Naive thymus-derived CD4-positive, alpha-beta T cell (primary cell): ENCODE measurements at places on chromosomes 2 and 18. TPM values are rescaled to one million over a fixed set of nuclear protein-coding genes. Genes with fewer than 3 reads are reported as not detected.

Gene CLEC4F
- total RNA-seq = not detected in 2 replicates

Gene CD28
- 113 TPM for total RNA-seq

Gene ADAM23
- total RNA-seq = 4.2 TPM

Gene TUBB8B
- total RNA-seq = not detected in 2 replicates

Gene FBXO36
- total RNA-seq = 1.4 TPM

Gene BMP10
- not detected for total RNA-seq

Gene CEP192
- 40.6 TPM for total RNA-seq

Gene STRADB
- total RNA-seq = 14.2 TPM

Gene AGBL5
- 7.6 TPM for total RNA-seq

Gene CPLX4
- total RNA-seq = not detected

- no peak for DNase-seq
Observed at GRCh38 chr2:2586068-2586776, 255.1 kb upstream of the MYT1L start.

- no peak for DNase-seq
Observed at GRCh38 chr2:239442192-239442591, 41.4 kb upstream of the HDAC4 start.

- no peak for DNase-seq
Observed at GRCh38 chr2:99851089-99851488, 291.3 kb downstream of the AFF3 start.

GRCh38 chr2:209525331-209525730, 101.5 kb downstream of the MAP2 start:
- DNase-seq = no peak

- DNase-seq = peak; percentile 56
Observed at GRCh38 chr2:42566025-42566424, 2.4 kb upstream of the MTA3 start.

- no peak for DNase-seq
Observed at GRCh38 chr2:9124231-9124741, 82.3 kb upstream of the ASAP2 start.

DNA sequence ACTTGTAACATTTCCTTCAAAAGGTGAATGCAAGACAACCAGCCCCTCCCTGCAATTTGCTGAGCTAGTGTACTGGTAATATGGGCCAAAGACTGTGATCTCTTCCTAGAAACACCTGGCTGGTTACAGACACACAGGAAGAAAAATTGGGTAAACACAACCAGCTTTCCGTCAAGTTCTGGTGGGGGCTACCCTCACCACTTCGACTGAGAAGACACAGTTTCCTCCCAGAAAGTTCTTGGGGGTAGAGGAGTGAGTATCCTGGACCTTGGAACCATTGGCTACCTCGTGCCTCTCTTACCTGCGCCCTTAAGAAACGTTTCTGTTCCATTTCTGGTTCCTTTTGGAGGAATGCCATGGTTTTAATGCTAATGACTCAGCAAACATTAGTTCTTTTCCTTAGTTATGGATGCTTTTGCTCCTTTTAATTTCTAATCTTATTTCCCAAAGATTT, 120.9 kb upstream of the DLX2 start:
- DNase-seq = peak; percentile 50

DNA sequence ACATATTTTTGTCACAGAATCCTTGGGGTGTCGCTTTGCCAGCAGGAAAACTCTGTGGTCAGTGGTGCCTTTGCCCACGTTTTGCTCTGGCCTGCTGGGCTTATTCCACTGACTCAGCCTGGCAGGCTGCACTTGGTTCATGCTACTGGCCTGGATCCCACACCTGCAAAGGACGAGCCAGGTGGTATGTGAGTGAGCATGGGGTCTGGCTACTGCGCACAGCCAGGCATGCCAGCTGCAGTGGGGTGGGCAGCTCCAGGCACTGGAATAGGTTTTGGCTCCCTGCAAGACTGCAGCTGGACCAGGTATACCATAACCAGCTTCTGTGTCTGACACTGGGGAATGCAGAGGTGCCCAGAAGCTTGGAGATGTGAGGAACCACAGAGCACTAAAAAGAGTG, 197.9 kb upstream of the VRK2 start:
- no peak for DNase-seq

- DNase-seq = no peak
Observed at GRCh38 chr2:129732630-129733026, 246.8 kb upstream of the RAB6C start.

DNA sequence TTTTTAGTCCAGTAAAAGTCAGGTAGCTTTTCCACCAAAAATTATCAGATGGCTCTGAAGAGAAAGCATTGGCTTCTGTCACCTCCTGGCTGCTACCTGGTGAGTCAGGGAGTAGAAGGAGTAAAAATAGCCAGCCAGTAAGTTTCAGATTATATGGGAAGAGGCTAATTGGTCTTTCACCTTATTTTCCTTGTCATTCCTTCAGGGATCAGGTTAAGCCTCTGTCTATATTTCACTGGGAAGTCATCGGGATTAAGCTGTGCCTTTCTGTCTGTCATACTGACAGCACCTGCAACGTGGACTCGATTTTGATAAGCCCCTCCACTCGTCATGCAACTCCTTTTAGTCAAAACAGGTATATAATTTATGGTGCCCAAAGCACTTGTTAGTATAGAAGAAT, 380.7 kb upstream of the CELF4 start:
- no peak for DNase-seq

DNA sequence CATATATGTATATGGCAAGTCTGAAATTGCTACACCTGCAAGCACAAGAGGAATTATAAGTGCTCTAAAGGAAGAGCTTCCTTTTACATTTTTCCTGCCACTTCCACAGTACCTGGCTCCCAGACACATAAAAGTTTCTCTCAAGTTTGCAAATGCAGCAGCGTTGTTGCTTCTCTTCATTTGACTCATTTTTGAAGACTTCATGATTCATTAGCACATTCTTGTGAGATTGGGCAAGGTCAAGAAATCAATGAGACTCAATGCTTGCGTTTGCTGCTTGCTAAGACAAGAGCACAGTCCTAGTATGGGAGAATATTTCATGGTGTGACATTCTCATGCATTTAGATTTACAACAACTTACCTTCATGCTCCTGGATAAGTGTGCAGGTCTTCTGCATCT, 42.6 kb upstream of the PDCL3 start:
- DNase-seq = no peak

DNA sequence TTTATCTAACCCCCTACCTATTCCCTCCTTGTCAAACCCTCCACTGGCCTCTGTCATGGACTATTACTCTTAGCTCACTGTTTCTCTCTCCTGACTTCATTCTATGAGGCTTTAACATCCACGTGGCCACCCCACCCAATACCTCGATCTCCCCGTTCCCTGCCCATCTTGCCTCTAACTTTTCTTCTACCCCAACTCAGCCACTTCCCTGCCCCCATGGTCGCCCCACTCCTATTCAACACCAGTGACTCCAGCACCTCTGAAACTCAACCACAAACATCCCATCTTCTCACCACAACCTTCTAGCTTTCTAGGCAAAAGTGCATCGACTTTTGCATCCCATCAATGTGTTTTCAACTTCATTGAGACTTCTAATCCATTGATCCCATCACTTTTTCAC, 94.2 kb upstream of the EPAS1 start:
- no peak for DNase-seq

DNA sequence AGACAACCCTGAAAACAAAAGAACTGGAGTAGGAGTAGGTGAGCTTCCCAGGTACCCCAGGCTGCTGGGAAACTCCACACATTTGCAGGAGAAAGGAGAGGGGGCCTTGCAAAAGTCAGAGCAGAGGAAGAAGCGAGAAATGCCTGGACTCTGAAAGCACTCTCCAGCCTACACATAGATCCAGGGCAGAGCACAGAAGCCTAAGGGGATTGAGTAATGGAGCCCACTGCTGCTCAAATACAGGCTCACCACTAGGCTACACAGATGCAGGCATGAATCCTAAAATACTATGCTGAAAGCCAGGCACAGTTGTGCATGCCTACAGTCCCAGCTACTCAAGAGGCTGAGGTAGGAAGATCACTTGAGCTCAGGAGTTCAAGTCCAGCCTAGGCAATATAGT, 33.4 kb downstream of the OSBPL1A start:
- DNase-seq = no peak

DNA sequence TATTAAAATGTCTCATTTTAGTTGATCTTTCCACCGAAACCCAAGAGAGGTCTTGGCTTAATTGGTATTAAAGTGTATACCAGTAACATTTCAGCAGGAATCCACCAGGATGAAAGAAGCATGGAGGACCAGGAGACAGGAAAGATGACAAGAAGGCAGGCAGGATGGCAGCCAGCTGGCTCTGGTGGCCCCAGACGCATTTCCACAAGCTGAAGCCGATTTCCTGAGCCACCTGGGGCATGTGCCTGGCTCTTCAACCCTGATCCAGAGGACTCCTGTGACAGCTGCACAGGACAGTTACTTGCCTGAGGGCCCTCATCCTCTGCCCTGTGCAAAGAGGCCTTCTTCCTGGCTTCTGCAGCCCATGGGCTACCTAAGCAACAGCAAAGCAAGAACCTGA, 56.9 kb upstream of the NFU1 start:
- DNase-seq = no peak

DNA sequence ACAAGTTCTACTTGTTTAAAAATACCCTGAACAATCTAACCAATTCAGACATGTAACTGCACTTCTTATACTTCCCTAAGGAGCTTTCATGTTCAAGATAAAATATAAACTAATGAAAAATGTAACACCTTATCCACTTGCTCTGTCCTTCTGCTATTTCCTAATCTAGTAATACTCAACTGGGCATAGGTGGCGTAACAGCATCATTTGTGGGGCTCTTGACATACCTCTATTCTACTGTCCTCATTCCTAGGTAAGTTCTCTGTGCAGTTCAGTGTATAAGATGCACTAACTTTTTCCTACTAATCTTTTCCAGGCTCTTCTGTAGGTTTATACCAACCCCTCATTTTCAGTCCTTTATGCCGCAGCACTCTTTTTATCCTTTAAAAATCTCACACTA, 36.7 kb downstream of the PRKD3 start:
- DNase-seq = no peak

DNA sequence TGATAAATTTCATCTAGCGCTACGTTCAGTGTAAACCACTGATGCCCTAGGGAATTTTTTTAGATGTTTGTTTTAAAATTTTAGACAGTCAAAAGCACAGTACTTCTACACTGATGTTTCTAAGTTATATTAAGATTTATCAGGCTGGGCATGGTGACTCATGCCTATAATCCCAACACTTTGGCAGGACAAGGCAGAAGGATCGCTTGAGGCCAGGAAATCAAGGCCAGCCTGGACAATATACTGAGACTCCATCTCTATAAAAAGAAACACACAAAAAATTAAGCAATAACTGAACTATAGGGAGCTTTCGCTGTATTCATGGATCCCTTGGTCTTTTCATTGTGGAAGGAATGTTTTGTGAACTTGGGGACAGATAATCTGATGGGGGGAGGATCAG, 50.6 kb upstream of the MAPRE2 start:
- no peak for DNase-seq

- DNase-seq = no peak
Observed at GRCh38 chr18:52992041-52992440, 652.0 kb downstream of the DCC start.

- DNase-seq = no peak
Observed at GRCh38 chr2:230295192-230295591, 31.8 kb upstream of the SP140L start.

- DNase-seq = no peak
Observed at GRCh38 chr2:134846213-134846612, 7.8 kb downstream of the ACMSD start.

DNA sequence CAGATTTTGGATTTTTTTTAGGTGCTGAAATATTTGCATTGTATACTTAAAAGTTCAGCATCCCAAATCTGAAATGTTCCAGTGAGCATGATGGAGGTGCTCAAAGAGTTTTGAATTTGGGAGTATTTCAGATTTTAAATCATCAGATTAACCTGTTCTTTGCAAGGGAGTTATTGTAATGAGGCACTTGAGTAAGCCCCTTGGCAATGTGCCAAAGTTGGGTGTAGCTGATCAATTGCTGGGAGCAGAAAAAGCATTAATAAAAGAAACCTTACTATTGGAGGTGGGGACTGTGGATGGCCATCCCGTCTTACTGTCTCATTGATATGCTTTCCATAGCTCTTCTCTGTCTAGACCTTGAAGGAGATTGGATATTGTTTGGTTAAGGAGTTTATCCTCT, 28.3 kb downstream of the MALT1 start:
- DNase-seq = no peak

DNA sequence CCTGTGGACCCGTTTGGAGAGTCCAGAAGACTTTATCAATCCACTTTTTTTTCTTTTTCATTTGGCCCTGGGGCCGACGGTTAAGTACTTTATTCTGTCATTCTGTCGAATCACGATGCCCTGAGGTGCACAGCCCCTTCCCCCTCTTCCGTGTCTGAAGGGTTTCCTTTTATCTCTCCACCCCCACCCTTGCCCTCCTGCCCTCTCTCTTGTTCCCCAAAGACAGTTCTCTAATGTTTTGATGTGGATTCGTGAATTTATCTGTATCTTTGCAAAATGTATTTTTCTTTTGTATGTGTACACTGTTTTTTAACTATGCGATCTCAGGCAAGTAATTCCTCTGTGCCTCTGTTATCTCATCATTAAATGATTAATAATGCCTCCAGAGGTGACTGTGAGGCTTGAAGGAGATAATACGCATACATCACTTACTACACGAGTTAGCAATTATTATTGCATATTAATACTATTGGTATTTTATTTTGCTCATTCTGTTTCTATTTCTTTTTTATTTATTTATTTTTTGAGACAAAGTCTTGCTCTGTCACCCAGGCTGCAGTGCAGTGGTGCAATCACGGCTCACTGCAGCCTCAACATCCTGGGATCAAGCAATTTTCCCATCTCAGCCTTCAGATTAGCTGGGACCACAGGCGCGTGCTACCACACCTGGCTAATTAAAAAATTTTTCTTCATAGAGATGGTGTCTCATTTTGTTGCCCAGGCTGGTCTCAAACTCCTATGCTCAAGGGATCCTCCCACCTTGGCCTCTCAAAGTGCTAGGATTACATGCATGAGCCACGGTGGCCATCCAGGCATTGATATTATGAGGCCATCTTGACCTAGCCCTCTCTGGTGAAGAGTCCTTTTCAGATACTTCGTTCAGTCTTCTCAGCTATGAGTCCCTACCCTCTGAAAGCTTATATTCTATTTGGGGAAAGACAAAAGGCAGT, 1.4 kb upstream of the CASP8 start:
- no peak for DNase-seq

DNA sequence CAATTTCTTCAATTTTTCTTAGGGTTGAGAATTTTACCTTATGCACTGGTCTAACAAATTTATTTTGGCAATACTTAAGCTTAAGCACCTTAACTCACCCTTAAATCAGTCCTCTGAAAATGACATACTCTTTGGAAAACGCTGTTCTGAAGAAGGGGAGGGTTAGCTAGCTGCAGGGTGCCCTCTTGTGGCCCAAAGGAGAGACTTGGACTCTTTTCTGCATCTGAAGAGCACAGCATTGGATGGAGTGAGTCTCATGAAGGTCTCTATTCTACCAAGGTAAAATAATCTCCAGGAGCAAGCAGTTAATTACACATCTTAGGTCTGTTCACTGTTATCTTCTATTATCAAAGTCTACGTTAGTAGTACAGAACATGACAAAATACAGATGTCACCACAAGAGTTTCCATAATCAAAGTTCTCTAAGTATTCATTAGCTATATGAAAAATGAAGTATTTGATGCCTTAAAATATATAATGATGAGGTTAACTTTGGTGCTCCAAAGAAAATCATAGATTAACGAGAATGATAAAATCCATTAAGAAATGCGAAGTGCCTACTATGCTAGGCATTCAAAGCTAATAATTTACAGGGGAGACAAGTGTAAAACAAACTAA, 24.4 kb downstream of the PUM2 start:
- DNase-seq = peak; percentile 41
